ENCODE measurements at places on chromosomes 7 and 10.

- no peak for DNase-seq
Measured at GRCh38 chr7:71454981-71455380, 323.0 kb downstream of the GALNT17 start.

- DNase-seq = no peak
Measured at GRCh38 chr10:8034466-8035005, 20.0 kb upstream of the GATA3 start.

GRCh38 chr7:95758187-95758586 is 14.2 kb upstream of the DYNC1I1 start:
- DNase-seq = no peak

DNA sequence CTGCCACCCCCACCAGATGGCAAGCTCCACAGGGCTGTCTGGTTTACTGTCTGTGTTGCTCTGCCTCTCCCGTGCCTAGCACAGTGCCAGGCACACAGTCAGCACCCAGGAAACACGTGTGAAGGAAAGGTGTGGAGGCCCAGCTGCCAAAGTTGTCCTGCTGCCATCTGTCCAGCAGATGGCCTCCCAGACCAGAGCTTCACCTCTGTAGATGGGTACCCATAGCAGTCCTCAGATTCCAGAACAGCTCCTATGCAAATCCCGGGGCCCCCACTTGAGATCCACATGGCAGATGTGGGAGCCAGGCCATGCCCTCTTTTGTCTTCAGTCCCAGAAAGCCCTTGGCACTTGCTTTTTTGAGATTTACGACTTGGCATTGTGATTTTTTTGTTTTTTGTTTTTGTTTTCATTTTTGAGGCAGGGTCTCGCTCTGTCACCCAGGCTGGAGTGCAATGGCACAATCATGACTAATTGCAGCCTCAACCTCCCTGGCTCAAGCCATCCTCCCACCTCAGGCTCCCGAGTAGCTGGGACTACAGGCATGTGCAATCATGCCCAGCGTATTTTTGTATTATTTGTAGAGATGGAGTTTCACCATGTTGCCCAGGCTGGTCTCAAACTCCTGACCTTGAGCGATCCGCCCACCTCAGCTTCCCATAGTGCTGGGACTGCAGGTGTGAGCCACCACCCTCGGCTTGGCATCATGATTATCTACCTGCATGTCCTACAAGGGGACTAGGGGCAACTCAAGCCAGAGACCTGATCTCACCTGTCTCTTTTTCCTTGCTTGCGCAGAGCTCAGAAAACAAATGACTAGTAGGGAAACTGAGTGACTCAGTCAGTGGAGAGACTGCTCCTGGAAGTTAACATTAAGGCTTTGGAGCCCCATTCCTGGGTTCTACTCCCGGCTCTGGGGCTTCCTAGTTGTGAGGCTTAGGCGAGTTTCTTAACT is 16.9 kb upstream of the PALD1 start:
- DNase-seq = peak; percentile 57

- no peak for DNase-seq
Measured at GRCh38 chr7:142371586-142372377, 113.9 kb upstream of the PRSS58 start.

- DNase-seq = no peak
Measured at GRCh38 chr10:1665681-1666080, 71.6 kb downstream of the ADARB2 start.

GRCh38 chr10:21791276-21791675 is 212.3 kb downstream of the DNAJC1 start:
- DNase-seq = no peak

DNA sequence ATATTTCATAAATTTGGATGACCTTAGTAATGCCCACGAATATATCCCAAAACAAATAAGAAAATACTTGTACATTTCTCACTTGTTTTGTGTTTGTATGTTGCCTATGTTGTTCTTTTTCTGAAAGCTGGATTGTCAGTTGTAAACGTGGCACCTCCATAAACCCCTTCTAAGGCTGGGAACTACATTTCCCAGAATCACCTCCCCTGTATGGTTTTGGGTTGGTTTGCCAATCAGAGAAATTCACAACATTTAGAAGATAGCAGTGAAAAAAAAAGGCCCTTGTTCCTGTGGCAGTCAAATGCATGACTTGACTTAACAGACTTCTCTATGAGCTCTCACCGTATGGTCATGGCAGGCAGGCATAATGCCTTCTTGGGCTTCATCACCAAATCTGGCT is 676.3 kb upstream of the STEAP1 start:
- DNase-seq = no peak

- DNase-seq = no peak
Measured at GRCh38 chr7:66953044-66953427, 32.0 kb downstream of the TMEM248 start.

DNA sequence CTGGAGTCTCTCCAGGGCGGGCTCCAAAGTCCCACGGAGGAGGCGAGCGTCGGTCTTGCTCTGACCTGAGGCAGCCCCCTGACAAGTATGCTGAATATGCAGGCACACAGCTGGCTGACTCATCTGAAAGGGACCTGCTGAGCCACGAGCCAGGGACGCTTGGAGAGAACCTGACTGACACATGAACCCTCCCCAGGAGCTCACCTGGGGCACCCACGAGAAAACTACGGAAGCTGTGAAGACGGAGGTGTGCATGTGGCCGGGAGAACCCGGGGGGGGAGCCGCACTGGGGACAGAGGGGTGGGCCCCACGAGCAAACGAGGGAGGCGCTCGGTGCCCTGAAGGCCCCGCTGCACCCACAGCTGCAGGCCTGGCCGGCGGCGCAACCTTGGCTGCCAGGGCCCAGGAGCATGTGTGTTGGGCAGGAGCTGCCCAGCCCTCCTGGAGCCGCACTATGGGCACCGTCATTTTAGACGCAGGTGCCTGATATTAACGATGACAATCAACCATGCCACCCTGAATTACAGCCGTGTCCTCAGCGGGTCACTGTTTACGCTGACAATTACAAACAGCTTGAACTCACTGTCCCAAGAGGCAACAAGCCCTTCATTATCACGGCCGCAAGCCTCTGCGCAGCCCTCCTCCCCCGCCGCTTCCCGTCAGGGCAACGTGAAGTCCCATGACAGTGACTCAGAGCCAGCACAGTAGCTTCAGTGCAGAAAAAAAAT is 64.7 kb downstream of the DIP2C start:
- DNase-seq = no peak

All from DND-41 (cell line).